Stimulated activated CD8-positive, alpha-beta memory T cell treated with anti-CD3 and anti-CD28 coated beads, Interleukin-12 subunit alpha, Interleukin-12 subunit beta, amount 100 ng/mL, for 4 hours (primary cell): ENCODE measurements at places on chromosomes 3 and 15.
A peak's percentile ranks its signal among the peaks of the same experiment; 100 is the strongest.

DNA sequence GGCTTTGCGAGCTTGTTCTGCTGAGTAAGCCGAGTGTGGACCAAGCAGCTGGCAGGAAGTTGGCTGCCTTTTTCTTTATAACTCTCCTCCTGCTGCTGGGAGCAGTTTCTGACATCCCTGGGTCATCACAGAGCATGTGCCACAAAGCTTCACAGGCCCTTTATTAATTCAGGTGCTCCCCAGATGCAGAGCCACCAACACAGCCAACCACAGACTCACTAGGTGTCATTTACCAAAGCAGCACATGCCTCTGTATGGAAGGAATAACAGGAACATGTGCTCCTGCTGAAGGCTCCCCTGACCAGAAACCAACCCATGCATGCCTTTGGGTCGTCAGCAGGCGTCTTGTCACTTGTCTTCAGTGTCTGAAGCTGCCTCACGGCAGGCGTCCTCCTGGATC is 152.5 kb downstream of the ADAMTS17 start:
- no peak for DNase-seq

DNA sequence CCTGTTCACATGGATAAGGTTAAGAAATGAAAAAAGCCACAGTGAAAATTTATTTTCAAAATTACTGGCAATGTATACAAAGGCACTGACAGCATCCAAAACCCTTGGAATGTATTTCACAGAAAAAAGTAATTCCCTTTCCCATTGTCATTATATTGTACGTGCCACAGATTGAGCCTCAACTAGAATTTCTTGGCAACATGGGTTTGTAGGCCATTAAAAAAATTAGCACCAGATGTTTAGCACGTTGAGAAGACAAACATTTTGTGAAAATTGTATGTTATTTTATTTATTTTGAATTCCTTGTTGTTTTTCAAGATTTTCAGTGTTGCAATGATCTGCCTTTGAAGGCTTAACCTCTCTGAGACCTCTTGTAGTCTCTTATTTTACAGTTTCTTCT is 76.3 kb upstream of the EPHB3 start:
- no peak for DNase-seq

DNA sequence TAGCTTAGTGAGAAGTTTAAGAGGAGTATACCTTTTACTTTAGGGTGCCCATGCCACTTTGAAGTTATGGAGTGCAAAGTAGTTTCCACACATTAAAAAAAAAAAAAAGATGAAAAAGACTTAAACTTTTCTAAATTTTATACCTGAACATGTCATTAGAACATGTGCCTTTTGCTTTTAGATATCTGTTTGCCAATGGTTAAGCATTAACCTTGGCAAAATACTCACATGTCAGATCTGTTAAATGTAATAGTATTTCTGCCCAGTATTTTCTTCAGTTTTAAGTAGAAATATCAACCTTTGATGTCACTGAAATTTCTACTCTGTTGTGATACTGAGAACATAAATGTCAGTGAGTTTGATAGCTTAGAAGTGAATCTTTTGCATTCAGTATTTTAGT is 12.2 kb downstream of the ZFAND6 start:
- no peak for DNase-seq

GRCh38 chr3:196207833-196208607 is 3.2 kb downstream of the ZDHHC19 start:
- peak; percentile 25 for DNase-seq

GRCh38 chr15:96564546-96564945 is 234.0 kb downstream of the NR2F2 start:
- DNase-seq, result no peak

DNA sequence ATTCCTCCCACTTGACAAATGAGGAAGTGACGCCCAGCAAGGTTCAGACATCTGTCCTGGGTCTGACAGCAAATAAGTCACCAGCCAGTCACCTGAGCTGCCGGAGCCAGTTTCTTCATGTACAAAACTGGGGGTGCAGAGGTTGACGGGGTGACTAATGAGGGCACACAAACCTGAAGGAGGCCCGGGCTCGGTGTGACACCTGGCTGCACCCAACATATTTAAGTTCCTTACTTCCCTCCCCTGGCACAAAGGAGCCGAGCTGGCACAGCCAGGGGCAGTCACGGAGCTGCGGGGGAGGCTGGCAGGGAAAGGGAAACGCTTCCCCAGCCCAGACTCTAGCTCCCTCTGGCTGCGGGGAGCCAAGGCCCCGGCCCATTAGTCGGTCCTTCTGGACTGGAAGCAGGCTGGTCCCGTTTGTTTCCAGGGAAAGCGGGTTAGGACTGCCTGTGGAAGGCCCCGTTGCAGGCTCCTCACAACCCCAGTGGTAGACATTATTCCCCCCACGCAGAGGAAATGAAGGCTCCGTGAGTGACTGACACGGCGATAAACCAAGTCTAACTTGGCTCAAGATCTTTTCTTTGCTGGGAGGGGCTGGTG is 2.3 kb downstream of the FBXL22 start:
- DNase-seq, result no peak
